ENCODE measurements at places on chromosomes 1 and 21. TPM values are rescaled to one million over a fixed set of nuclear protein-coding genes. Genes with fewer than 3 reads are reported as not detected.
A peak's percentile ranks its signal among the peaks of the same experiment; 100 is the strongest.

HLX gene
- polyA plus RNA-seq, result 48.1 TPM

S100A7A gene
- not detected for polyA plus RNA-seq

RIPPLY3 gene
- 1.9 TPM for polyA plus RNA-seq

- no peak for DNase-seq
Measured at GRCh38 chr1:59375321-59376220, 78.7 kb downstream of the FGGY start.

GRCh38 chr1:203148127-203148526, 20.6 kb downstream of the ADORA1 start:
- no peak for DNase-seq

- DNase-seq, result no peak
Measured at GRCh38 chr1:92784021-92784638, 778 bp downstream of the EVI5 start.

DNA sequence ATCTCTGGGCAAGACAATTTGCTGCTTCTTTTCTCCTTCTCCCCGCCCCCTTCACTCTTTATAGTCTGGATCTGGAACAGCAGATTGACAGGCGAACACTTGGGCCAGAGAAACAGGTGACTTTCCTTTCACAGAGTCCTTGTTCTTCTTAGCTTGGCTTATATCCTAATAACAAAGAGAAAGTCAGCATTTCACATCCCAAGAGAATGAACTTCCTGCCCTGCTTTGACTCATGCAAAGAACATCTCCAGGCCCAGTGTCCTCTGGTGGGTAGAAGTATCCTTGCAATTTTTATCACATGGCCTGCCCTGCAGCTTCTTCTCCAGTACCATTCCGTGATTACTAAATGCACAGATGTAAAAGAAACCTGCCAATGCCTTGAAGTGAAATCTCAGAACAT, 764.4 kb downstream of the ADGRL2 start:
- DNase-seq, result no peak

GRCh38 chr1:116119876-116120275, 8.7 kb downstream of the MAB21L3 start:
- no peak for DNase-seq

- peak; percentile 49 for DNase-seq
Measured at GRCh38 chr1:24966724-24967346, 36.8 kb upstream of the RUNX3 start.

GRCh38 chr1:24190983-24191461, 3.9 kb upstream of the IFNLR1 start:
- no peak for DNase-seq

DNA sequence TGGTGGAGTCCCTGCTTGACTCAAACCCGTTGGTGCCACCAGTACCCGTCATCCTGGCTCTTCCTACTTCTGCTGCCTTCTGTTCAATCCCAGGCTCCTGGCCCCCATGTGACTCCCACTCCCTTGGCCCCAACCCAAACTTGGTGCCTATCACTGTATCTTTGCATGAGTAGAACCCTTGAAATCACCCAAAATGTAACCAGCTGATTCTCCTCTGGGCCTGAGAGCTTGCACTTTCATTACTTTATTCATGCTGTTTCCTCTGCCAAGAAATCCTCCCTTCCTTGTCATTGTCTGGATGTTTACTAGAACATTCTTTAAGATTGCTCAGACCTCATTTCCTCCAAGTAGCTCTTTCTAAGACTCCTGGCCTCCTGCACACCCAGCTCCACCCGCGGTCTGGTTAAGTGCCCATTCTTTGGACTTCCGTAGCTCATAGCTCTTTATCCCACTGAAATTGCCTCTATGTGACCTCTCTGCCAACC, 15.7 kb downstream of the PTAFR start:
- peak; percentile 28 for DNase-seq

DNA sequence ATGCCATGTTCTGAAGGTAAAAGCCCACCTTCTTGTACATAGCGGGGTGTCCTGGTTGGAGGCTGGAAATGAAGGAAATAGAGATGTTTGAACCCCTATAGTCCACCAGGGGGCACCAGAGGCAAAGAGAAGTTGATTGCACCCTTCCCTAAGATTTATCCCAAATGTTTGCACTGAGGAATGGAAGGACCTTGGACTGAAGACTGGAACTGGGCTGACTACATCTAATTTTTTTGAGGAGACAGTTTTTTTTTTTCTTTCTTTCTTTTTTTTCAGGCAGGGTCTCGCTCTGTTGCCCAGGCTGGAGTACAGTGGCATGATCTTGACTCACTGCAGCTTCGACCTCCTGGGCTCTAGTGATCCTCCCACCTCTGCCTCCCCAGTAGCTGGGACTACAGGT, 55.3 kb upstream of the EIF4G3 start:
- DNase-seq, result peak; percentile 59

Measured in left lung (tissue), 14 donors.